Astrocyte of the spinal cord (primary cell): ENCODE measurements at places on chromosomes 4 and X.

- DNase-seq: no peak
These were observed 3.1 kb upstream of the CYSLTR1 start for GRCh38 chrX:78330540-78330939.

DNA sequence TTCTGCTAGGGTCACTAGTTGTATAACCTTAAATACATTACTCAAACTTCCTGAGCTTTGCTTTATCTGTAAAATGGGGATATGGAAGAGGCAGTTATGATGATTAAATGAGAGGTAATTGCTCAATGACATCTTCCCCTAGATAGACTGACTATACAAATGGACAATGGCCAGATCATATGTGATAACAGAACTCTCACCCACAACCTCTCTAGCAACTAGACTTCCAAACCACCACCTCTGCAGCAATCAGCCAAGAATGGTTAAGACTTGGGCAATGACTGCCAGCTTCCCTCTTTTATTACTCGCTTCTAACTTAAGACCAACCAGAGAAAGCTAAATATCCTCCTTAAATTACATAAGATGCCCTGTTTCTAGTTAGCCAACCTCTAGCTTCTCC is 2.9 kb upstream of the SEPSECS start:
- DNase-seq: no peak

- DNase-seq: no peak
These were observed 3.7 kb downstream of the PPP1R3F start for GRCh38 chrX:49273181-49273727.

DNA sequence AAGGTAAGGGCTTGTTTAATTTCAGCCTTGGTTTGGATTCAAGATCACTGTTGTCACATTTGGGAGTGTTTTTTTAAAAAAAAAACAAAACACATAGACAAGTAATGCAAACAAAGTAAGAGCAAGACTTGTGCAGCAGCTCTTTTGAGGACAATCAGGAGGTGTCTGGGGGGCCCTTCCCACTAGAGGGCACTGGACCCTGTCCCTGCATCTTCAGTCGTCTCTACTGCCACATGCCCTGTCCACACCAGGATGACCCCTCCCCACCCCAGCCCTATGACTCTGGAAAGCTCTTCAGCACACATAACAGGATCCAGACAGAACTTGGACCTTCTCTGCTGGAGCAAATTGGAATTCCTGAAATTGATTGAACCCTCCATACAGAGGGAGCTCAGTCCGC is 71.0 kb downstream of the USP46 start:
- peak; percentile 30 for DNase-seq

- DNase-seq: peak; percentile 48
These were observed 311.4 kb downstream of the MAPK10 start for GRCh38 chr4:86048426-86048825.

DNA sequence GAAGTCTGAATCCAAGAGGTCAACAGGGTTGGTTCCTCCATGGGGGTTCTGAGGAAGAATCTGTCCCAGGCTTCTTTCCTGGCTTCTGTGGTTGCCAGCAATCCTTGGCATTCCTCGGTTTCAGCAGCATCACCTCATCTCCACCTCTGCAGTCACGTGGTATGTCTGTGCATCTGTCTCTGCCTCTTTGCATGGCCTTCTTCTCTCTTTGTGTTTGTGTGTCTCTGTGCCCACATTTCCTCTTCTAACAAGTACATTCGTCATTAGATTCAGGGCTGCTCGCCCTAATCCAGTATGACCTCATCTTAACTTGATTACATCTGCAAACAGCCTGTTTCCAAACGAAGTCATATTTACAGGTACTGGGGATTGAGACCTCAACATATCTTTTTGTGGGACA is 114.0 kb downstream of the BCOR start:
- peak; percentile 36 for DNase-seq

- no peak for DNase-seq
These were observed 375 bp downstream of the FGFR3 start for GRCh38 chr4:1793496-1793840.

GRCh38 chr4:36256398-36256891 is 12.1 kb upstream of the ARAP2 start:
- no peak for DNase-seq

- DNase-seq: no peak
These were observed 13.2 kb upstream of the IRF2 start for GRCh38 chr4:184487503-184487902.

GRCh38 chr4:76498550-76498949 is 63.5 kb downstream of the SHROOM3 start:
- no peak for DNase-seq

GRCh38 chr4:142091691-142092182 is 455.4 kb downstream of the IL15 start:
- peak; percentile 98 for DNase-seq

DNA sequence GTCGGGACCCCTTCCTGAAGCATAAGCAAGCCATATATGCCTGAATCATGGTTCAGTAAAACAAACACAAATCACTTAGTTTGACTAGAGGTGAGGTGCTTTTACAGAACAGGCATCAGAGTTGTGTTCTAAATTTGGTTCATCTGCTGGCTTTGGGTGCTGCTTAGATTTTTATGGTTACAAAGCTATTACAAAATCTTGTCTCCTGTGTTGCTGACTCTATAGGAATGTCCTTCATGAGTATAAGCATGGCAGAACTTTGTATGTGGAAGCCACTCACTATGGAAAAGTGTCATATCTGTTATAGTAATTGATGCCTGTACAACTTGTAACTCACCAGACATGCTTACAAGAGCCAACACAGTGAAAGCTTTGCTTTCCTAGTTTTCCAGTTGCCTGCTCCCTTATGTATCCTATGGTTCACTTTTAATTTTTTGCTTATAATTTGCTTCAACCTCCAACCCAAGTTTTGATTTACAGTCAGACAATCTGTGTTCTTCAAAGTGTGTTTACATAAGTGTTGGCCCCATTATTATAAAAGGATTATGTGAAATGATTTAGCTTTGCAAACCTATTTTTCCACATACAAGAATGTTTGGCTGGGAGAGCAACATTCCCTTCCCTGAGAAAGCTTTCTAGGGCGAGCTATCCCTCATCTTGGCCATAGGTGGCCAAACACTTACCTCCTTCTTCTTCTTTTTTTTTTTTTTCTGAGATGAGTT is 30.0 kb upstream of the CYP2U1 start:
- DNase-seq: no peak

GRCh38 chrX:34382416-34382815 is 250.3 kb upstream of the FAM47A start:
- DNase-seq: peak; percentile 69

DNA sequence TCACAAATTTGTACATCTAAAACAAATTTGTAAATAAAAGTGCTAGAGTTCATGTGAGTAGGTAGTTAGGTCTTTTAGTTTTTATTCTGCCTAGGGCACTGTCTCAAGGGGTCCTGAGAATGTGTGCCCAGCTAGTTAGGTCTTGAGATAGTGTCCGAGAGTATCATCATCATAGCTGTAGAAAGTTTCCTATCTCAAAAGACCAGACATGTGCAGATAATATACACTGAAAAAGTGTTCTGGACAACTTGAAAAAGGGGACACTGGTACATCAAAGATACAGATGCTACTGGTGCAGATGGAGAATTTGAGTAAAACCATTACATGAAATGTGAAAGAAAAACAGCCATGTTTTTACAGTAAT is 1.8 kb upstream of the ZCCHC4 start:
- DNase-seq: no peak

- peak; percentile 63 for DNase-seq
These were observed 121.2 kb upstream of the NAP1L5 start for GRCh38 chr4:88818631-88819470.

GRCh38 chrX:133297284-133297683 is 79.1 kb upstream of the TFDP3 start:
- peak; percentile 85 for DNase-seq
